ENCODE measurements at places on chromosomes 7 and 10.

DNA sequence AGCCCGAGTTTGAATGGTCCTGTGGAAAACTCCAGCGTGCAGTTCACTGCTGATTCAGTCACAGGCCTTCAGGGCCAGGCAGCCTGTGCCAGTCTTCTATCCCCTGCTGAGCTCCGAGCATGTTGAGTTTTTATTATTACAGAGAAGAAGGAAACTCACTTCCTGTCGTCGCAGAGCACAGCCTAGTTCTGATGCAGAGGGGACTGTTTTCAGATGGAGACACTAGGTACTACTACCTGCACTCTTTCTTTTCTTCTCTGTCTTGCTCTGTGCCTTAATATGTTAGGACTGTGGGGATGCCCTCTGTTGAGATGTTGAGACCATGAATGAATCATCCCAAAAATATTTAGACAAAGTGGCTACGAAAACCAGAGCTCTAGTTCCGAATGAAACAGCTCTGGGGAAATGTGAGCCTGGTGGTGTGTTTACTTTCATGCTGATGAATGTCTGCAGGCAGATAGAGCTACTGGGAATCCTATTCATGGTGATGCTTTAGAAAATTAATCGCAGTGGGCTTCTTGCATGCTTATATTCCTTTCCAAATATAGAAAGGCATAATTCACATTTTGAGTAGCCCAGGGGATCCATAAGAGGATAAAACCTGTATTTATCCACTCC lies 29.6 kb downstream of the CASP7 start:
- DNase-seq = no peak

- no peak for DNase-seq
Measured at GRCh38 chr7:158973440-158973839, 117.1 kb downstream of the DYNC2I1 start.

DNA sequence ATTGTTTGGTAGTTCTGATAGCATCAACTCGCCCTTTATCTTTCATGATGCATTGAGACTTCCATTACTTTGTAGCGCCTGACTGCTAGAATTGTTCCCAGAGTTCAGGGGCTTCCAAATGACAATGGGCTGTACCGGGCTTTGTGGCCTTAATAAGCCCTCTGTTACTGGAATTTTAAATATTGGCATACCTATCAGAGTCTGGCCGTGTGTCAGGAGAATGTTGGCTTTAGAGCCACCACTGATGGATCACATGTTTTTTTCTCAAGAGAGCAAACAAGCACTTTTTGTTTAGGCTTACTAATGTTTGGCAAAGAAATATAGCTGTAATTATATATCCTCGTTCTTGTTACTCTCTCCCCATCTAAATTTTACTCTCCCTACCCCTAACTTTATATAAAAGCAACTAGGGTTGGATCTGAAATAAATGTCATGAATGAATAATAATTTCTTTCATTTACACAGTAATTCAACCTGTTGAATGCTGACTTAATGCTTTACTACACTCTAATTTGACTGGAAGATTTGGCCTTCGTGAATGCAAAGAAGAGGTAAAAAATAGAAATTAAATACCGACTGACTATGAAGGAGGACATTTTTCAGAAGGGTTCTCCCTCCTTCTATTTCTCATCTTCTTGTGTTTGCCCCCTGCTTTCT lies 396.7 kb downstream of the AUTS2 start:
- no peak for DNase-seq

DNA sequence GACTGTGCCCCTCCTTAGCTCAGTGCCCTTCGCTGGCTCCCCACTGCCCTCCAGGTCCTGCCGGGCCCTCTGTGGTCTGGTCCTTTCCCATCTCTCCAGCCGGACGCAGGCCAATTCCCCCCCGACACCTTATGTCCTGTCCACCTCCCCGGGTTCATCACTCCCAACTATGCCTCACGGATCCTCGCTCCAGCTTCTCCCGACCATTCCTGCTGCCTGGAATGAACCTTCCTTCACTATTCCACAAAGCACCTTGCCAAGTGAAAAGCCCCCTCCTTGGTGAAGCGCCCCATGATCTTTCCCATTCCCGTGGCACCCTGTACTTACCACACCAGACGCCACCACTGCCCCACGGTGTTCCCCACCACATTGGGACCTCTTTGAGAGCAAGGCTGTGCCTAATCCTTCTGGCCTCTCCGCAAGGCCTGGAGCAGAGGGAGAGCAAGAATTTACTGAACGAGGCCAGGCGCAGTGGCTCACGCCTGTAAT lies 47.2 kb downstream of the TMEM270 start:
- DNase-seq = no peak

DNA sequence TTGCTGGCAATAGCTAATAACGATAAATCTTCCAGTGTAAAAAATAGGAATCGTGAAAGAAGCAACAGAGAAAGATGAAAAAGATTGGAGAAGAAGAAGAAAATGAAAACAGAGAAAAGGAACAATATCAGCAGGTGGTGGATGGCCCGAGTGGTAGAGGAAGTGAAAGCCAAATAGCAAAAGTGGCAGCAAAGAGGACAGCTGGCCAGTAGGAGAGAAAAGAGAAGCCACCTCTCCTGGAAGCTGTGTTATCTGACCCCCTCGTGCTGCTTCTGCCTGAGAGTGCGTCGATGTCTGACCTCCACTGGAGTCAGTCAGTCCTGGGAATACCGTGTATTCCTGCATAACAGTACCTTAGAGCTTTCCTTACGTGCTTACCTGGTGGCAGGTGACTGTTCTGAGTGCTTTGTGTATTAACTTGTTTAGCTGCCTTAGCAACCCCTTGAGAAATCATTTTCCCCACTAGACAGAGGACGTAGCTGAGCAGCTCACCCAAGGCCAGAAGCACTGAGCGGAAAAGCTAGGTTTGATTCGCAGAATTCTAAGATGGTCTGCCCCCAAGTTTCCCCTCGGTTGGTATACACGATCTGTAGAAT lies 88.3 kb downstream of the CHN2 start:
- DNase-seq = no peak

DNA sequence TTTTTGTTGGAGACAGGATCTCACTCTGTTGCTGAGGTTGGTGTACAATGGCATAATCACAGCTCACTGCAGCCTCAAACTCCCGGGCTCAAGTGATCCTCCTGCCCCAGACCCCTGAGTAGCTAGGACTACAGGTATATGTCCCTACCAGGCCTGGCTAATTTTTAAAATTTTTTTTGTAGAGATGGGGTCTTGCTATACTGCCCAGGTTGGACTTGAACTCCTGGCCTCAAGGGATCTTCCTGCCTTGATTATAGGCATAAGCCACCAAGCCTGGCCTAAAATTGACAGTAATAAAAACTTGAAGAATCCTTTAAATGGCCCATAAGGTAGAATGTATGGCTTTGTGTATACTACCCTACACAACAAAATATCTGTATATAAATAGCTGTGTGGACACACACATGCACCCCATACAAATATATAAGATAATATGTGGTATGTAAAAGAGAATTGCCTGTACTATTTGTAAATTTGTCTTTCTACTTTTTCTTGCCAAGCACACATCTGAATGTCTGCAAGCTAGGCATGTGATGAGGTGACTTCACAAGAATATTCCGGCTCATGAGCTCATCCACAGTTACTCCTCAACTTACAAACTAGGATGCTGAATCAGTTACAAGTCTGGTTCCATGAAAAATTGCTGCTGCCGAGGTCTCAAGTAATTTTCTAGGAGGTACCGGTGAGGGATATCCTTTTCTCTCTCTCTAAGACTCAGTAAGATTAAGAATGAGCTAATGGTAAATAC lies 26.6 kb downstream of the POLR3A start:
- DNase-seq = no peak

Measured in stimulated activated CD8-positive, alpha-beta memory T cell treated with anti-CD3 and anti-CD28 coated beads, Interleukin-4, amount 100 ng/mL, for 4 hours (primary cell).